ENCODE measurements at places on chromosomes 16 and 17. TPM values are rescaled to one million over a fixed set of nuclear protein-coding genes. Genes with fewer than 3 reads are reported as not detected.

Gene KRT24
- total RNA-seq: not detected

Gene PGP
- total RNA-seq: 58.3 TPM

Gene EVPL
- total RNA-seq: 24.8 TPM

Gene EVPLL
- not detected for total RNA-seq

Gene AXIN2
- 1.4 TPM for total RNA-seq

DNA sequence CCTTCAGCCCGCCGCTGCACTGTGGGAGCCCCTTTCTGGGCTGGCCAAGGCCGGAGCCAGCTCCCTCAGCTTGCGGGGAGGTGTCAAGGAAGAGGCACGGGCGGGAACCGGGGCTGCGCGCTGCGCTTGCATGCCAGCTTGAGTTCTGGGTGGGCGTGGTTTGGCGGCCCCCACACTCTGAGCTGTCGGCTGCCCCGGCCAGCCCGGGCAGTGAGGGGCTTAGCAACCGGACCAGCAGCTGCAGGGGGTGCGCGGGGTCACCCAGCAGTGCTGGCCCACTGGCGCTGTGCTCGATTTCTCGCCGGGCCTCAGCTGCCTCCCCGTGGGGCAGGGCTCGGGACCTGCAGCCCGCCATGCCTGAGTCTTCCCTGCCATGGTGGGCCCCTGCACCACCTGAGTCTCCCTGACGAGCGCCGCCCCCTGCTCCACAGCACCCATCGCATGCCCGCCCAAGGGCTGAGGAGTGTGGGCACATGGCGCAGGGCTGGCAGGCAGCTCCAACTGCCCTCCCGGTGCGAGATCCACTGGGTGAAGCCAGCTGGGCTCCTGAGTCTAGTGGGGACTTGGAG is 17.0 kb downstream of the PRR11 start:
- DNase-seq: no peak

- DNase-seq: no peak
These were observed 33.1 kb upstream of the PHB1 start for GRCh38 chr17:49447628-49448302.

DNA sequence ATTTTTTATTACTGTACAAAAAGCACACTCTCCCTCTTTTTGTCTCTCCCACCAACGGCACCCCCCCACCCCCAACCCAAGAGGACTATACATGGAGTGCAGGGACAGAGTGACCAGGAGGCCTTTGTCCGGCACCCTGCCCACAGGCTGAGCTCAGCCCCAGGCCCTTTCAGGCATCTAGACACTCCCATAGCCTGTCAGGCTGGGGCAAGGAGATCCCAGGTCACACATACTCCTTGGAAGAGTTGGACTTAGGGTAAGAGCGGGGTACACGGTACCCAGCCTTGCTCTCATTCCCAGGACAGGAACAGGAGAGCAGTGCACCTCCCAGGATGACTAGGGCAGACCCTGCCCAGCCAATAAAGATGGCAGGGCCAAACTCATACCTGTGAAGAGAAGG is 2.1 kb downstream of the CLDN7 start:
- DNase-seq: no peak

DNA sequence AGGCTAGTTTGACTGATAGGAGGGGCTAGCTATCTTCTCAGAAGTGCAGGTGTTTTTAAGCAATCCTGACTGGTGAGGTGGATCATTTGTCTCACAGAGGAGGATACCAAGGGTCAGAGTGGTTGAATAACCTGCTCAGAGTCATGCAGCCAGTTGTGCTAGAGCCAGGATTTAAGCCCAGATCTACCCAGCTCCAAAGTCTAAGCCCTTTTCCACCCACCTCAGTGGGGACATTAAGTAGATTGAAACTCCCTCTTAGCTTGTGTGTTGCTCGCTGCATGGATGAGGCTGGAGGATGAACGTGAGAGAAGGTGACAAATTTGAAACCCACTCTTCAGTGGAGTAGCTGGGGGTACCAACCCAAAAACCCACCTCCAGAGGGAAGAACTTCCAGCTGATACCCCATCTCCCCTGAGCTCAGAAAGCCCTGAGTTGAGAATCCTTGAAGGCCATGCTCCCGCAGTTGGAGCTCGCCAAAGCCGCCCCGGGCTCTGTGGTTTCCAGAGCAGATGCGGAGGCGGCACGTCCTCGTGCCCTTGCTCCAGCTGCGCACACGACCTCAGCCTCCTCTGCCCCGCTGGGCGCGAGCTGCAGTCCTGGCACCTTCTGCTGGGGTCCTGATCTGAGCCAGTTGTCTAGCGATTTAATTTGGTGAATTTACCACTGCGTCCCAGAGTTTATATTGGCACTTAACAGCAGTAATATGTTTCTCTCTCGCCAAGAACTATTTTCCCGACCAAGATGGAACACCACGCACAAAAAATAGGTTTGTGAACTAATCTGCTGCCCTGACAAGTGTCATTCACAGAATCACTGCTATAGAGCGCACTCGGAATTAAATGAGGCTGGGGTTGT is 159.5 kb downstream of the CCDC182 start:
- DNase-seq: no peak

GRCh38 chr16:48269011-48269410 is 21.7 kb upstream of the ABCC11 start:
- no peak for DNase-seq

- no peak for DNase-seq
These were observed 431 bp downstream of the SLFN11 start for GRCh38 chr17:35372846-35373533.

DNA sequence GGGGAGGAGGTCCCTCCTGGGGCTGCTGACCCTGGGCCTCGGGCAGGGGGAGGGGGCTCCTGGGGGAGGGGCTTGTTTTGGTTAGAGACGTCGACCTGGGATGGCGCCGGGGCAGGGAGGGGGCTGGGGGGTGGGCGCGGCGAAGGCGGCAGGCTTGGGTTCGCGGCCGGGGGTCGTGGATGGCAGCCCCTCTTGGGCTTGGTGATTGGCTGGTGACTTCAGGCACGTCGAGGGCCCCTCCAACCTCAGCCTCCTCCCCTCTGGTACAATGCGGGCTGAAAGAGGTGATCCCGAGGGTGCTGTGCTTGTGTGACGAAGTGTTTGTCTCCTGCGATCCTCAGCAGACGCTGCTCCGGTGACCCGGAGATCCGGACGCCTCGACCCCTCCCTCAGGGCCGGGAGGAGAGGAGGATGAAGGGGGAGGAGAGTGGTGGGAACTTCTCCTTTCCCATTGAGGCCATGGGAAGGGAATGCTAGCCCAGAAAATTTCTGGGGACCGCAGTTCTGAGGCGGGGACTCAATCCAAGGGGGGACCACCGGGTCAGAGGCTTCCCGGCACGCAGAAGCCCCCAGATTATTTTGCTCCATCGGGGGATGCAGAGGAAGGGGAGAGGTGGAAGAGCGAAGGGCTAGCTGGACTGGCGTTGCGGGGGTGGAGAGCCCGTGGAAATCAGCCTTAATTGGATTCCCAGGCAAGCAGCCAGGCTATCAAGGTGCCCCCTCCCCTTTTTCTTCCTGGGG is 43.9 kb downstream of the RAI1 start:
- no peak for DNase-seq

- no peak for DNase-seq
These were observed 36.5 kb downstream of the HOXB1 start for GRCh38 chr17:48494335-48494734.

DNA sequence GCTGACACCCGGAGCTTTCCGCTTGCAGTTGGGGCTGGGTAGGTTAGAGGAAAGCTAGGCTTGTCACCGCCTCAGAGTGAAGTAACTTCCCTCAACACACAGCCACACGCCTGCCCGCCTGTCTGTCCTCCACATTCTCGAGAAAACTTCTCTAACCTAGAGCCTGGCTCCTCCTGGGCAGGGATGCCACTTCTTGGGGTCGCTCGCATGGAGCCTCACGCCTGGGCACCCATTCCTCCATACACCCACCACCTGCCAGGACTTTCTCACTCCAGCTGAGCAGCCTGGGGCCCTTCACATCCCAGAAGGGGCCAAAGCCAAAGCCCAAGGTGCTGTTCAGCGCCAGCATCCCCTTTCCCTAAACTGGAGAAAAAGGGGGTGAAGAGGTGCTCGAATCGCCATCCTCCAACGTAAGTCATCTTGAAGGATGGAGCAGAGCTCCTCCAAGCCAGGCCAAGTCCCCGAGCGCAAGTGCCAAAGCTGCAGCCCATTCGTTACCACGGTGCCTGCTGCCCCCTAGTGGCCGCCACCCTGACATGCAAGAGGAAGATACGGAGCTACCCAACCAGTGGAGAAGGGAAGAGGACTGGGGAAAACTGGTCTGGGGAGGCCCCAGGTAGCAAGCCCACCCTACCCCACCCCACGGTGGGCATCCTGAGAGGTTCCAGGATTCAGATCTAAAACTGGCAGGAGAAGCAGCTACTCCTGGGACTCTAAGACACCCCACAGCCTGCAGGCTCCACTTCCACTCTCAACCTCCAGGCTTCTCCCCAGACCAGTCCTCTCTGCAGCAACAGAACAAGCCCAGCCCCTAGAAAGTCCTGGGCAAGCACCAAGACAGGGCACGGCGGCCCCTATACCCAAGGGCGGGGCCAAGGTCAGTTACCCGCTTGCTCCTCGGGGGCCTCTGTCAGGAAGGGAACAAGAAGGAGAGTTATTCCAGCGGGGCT is 63.1 kb downstream of the MYO18A start:
- no peak for DNase-seq

DNA sequence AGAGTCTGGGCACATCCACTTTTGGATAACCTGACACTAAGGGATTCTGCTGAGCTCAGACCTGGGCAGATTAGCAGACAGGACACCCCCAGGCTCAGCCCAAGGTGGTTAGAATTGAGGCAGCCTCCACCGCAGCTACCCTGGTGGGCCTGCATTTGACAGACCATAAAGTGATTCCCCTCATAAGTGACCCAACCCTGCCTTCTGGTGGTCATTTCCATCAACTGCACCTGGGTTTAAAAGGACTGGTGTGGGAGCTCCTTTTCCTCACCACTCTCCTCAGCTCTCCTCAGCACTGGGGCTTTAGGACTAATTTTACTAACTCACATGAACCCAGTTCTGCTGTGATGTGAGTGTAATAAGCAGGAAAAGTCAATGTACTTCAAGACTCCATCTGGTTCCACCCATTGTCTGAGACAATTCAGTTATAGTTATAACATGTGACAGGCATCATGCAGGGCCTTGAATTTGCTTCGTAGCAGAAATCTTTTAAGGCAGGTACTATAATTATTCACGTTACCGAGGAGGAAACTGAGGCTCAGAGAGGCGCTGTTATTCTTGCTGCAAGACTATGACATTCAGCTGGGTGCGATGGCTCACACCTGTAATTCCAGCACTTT is 42.5 kb downstream of the MYH3 start:
- DNase-seq: no peak

DNA sequence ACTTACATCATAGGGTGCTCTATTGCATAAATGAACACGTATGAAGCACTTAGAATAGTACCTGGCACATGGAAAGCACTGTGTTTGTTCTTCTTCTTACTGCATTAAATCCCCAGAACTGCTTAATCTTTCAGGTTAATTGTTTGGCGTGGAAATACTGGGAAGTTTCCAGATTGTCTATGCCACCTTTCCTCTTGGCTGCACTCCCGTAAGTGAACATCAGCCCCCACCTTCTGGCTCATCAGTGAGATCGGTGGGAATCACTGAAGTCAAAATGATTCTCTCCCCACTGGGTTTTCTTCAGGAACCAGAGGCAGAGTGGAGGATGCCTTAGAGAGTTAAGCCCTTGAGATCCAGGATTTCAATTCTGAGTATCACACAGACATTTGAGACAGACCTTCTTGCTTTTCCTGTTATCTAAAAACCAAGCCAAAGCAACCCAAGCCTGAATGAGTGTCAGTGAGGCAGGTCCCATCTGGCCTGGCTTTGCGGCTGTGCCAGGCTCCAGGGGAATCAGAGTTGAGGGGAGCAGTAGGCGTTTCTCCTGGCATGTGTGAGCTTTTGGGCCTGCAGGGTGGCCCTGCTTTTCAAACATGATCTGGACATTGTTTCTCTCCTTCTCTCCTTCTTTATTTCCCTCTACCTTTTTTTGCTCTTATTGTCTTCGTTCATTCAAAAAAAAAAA is 59.1 kb downstream of the OTOA start:
- no peak for DNase-seq

DNA sequence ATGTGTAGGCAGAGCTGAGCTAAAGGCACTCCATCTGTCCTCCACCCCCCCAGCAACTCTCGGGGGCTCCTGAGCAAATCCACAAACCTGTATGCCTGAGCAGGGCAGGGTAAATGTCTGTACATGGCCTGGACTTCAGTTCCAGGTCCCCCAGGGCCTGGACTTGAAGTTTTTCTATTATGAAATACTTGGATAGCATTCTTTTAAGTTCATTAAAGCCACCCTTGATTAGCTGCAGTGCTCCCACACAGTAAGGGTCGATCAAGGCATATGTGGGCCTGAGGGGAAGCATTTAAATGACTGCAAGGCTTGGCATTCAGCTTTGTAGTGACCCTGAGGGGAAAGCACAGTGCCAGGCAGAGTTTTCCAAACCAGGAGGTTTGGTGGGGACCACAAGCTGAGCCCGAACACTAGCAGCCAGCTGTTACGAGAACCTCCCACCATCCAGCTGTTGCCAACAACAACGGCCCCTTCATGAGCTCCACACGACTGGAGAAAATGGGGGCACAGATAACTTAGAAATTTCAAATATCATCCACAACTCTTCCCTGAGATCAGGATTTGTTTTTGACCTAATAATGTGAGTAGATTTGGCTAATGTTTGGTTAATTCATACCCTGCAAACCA is 6.7 kb downstream of the FAM117A start:
- no peak for DNase-seq

DNA sequence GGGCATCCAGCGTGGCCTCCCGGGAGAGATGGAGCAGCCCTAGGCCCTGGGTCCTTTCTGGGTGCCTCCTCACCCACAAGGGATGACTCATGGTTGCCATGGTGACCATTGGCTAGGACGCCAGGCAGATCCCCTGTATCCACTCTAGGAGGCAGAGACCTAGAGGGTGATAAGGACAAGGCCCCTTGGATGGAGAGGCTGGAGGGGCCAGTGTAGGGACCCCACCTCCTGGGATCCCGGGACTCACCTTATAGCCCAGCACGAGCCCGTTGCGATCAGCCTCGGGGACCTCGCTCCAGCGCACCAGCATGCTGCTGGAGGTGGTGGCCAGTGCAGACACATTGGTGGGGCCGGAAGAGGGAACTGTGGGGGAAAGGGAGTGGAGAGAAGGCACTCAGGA is 82.2 kb upstream of the CDC42EP4 start:
- DNase-seq: no peak
